ENCODE measurements at places on chromosomes 1 and 21. TPM values are rescaled to one million over a fixed set of nuclear protein-coding genes. Genes with fewer than 3 reads are reported as not detected.

GRCh38 chr1:26602378-26602959 is 72.9 kb downstream of the RPS6KA1 start:
- H3K4me1 ChIP-seq = peaks cover 12% of the 10 kb centered on the region
- no peak overlapping the region for H3K4me3 ChIP-seq
- H3K27me3 ChIP-seq = no peaks in the 10 kb centered on the region

GRCh38 chr1:192232817-192233417 is 74.7 kb downstream of the RGS18 start:
- no peak overlapping the region for H3K27ac ChIP-seq
- H3K4me1 ChIP-seq = no peaks in the 10 kb centered on the region
- no peaks in the 10 kb centered on the region for H3K36me3 ChIP-seq

DNA sequence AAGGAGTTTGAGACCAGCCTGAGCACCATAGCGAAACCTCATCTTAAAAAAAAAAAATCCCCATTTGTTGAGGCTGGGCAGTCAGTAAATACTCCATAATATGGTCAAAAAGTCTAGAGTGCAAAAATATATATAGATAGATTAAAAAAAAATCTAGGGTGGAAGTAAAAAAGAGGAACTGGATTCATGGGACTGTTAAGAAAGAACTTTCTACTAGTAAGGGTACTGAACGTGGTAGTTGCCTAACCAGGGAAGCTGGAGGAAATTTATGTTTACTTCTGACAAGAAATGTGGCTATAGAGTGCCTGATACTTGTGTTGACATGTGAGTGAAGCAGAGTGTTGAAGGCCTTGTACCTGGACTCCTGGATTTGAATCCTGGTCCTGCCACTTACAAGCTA is 265.9 kb upstream of the FAM78B start:
- DNase-seq = no peak
- no peaks in the 10 kb centered on the region for H3K27me3 ChIP-seq
- H3K4me1 ChIP-seq = no peaks in the 10 kb centered on the region

GRCh38 chr1:174225499-174226204 is 66.3 kb downstream of the RABGAP1L start:
- H3K4me3 ChIP-seq = no peak overlapping the region
- peaks cover 4% of the 10 kb centered on the region for H3K36me3 ChIP-seq
- no peaks in the 10 kb centered on the region for H3K4me1 ChIP-seq
- DNase-seq = no peak
- H3K27ac ChIP-seq = no peak overlapping the region

- H3K4me1 ChIP-seq = no peaks in the 10 kb centered on the region
- H3K27ac ChIP-seq = no peak overlapping the region
- no peaks in the 10 kb centered on the region for H3K36me3 ChIP-seq
- no peak for DNase-seq
Measured at GRCh38 chr21:22154579-22155274, 1156.5 kb downstream of the NCAM2 start.

DNA sequence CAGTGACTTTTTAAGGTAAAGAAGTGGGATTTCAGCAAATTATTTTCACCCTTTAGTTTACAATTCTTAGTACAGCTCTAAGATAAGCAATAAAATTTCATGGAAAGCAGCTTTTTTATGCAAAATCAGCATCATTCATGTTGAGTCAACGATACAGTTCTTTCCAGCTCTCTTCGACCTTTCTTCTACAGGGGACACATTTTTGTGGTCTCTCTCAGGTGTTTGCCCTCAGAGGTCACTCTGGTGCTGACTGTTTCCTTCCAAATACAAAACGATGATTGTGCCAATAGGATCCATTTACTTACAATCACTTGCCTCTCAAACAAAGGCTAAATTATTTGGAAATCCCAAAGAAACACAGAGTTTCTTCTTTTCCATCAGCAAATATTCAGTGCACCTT is 51.0 kb downstream of the PSMG1 start:
- H3K36me3 ChIP-seq = no peaks in the 10 kb centered on the region
- DNase-seq = no peak
- H3K27me3 ChIP-seq = no peaks in the 10 kb centered on the region
- peaks cover 9% of the 10 kb centered on the region for H3K4me1 ChIP-seq
- H3K4me3 ChIP-seq = no peak overlapping the region

- no peak overlapping the region for H3K4me3 ChIP-seq
- H3K4me1 ChIP-seq = peaks cover 16% of the 10 kb centered on the region
- H3K36me3 ChIP-seq = no peaks in the 10 kb centered on the region
- H3K27me3 ChIP-seq = no peaks in the 10 kb centered on the region
- DNase-seq = no peak
Measured at GRCh38 chr1:24693827-24694379, 50.8 kb downstream of the SRRM1 start.

GRCh38 chr1:213041443-213041842 is 9.6 kb upstream of the RPS6KC1 start:
- H3K4me3 ChIP-seq = no peak overlapping the region
- no peak overlapping the region for H3K27ac ChIP-seq
- no peaks in the 10 kb centered on the region for H3K36me3 ChIP-seq
- H3K4me1 ChIP-seq = no peaks in the 10 kb centered on the region
- DNase-seq = no peak
- peaks cover 48% of the 10 kb centered on the region for H3K27me3 ChIP-seq

DNA sequence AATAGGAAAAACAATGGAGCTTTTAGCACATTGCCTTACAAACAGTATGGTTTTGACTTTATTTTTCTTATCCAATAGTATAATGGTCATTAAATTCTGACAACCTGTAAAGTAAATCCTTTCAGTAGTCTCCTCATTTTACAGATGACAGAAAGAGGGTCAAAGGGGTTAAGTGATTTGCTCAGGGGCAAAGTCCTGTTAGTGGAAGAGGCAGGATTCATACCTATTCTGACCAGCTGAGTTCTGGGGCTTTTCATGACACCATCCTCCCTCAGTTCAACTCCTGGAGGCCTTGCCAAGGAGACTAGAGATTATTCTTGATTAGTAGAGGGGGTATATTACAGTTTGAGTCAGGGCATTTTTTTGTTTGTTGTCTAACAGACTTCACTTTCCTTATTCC is 278.7 kb upstream of the DUSP10 start:
- no peak overlapping the region for H3K27ac ChIP-seq
- no peak overlapping the region for H3K4me3 ChIP-seq
- no peaks in the 10 kb centered on the region for H3K27me3 ChIP-seq
- DNase-seq = no peak
- no peaks in the 10 kb centered on the region for H3K4me1 ChIP-seq
- no peaks in the 10 kb centered on the region for H3K36me3 ChIP-seq

DNA sequence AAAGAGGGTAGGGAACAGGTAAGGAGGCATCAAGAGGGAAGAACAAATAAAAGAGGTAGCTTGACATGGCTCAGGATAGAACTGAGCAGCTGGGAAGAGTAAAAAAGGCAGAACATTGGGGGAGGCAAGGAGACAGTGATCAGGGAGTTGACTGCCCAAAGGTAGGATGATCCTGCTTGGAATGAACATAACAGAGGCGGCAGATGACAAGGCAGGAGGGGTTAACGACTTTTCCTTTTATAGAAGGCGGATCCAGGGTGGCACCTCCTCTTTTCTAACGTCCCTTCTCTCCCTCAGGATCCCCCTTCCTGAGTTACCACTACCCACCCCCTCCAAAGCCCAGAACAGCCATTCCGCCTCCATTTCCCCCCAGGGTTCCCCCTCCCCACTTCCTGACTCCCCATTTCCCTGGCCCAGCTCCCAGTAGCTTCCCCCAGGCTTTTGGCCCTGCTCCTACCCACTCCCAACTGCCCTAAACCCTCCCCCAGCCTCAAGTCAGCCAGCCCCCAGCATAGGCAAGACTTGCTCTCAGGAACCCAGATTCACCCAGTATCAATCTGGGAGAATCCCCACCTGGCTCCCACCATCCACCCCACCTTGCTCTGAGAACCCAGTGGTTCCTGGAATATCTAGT is 769 bp upstream of the ADAMTS4 start:
- no peak for DNase-seq
- H3K36me3 ChIP-seq = peaks cover 13% of the 10 kb centered on the region
- no peaks in the 10 kb centered on the region for H3K27me3 ChIP-seq
- H3K4me3 ChIP-seq = peak overlapping the region; percentile 45
- peaks cover 80% of the 10 kb centered on the region for H3K4me1 ChIP-seq

- no peaks in the 10 kb centered on the region for H3K36me3 ChIP-seq
- H3K27me3 ChIP-seq = peaks cover 2% of the 10 kb centered on the region
Measured at GRCh38 chr1:3480369-3480719, 25.9 kb downstream of the ARHGEF16 start.

- peak overlapping the region; percentile 89 for H3K4me3 ChIP-seq
- peak overlapping the region; percentile 91 for H3K27ac ChIP-seq
- no peaks in the 10 kb centered on the region for H3K36me3 ChIP-seq
- H3K27me3 ChIP-seq = no peaks in the 10 kb centered on the region
- H3K4me1 ChIP-seq = peaks cover 69% of the 10 kb centered on the region
- DNase-seq = peak; percentile 98
Measured at GRCh38 chr1:23562137-23562876, 3.0 kb upstream of the ID3 start.

DNA sequence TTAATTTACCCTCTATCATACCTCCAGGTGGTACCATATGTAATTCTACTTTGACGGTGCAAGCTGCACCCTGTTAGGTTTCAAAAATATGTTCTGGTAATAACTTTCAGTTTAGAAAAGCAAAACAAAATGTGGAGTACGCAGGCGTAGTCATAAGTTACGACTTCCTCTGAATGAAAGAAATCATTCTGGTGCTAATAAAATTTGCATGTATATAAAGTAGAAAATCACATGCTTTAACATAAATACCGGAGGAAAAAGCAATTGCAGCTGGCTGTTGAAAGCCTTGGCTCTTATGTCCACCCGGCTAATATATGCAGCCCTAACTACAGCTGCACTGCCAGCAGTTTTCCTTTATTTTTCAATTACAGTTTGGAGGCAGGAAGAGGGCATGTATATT is 65.2 kb upstream of the TMPRSS15 start:
- no peaks in the 10 kb centered on the region for H3K27me3 ChIP-seq
- H3K36me3 ChIP-seq = no peaks in the 10 kb centered on the region
- no peak for DNase-seq
- H3K4me1 ChIP-seq = no peaks in the 10 kb centered on the region
- H3K27ac ChIP-seq = no peak overlapping the region

The CYP4X1 gene
- 8.1 TPM for total RNA-seq

The RAB7B gene
- total RNA-seq = 55.5 TPM

The GJA8 gene
- not detected for total RNA-seq

The LRIG2 gene
- total RNA-seq = 86.1 TPM

The NPHP4 gene
- total RNA-seq = 33.7 TPM

The HMGN1 gene
- total RNA-seq = 108 TPM
